ENCODE measurements at places on chromosomes 6 and 20.

DNA sequence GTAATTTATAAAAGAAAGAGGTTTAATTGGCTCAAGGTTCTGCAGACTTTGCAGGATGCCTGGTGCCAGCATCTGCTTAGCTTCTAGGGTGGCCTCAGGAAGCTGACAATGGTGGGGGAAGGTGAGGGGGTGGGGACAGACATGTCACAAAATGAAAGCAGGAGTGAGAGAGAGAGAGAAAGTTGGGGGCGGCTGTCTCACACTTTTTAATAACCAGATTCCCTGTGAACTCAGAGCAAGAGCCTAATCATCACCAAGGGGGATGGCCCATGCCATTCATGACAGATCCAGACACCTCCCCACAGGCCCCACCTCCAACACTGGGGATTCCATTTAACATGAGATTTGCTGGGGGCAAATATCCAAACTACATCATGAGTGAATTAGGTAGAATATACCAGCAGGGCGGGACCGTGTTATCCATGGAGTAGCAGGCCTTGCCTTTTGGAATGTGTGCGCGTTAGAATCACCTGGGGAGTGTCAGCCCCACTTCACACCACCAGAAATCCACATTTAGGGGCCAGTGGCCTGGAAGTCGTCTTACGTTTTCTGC, 258.8 kb downstream of the CDH4 start:
- H3K27ac ChIP-seq: no peak overlapping the region
- no peak for DNase-seq
- no peaks in the 10 kb centered on the region for H3K4me1 ChIP-seq
- H3K4me3 ChIP-seq: no peak overlapping the region
- no peaks in the 10 kb centered on the region for H3K27me3 ChIP-seq

DNA sequence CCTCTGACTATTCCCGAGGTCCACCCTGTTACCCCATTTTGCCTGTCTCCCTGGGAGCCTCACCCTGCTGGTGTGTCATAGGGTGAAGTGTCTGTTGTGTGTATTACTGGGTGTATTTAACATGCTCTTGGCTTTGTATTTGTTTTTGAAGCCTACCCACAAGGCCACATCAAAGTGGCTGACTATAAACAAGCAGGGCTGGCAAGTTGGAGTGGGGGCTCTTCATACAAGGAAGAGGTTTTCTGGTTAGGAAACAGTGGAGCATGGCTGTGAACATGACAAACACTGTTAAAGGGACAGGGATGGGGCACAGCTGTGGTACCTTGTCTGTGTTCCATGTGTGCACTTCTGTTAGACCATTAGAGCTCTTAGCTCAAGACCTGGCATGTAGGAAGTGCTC, 26.3 kb downstream of the HECA start:
- no peak for DNase-seq
- H3K27ac ChIP-seq: no peak overlapping the region
- H3K4me3 ChIP-seq: no peak overlapping the region
- H3K4me1 ChIP-seq: peaks cover 84% of the 10 kb centered on the region
- peaks cover 5% of the 10 kb centered on the region for H3K36me3 ChIP-seq
- no peaks in the 10 kb centered on the region for H3K27me3 ChIP-seq

DNA sequence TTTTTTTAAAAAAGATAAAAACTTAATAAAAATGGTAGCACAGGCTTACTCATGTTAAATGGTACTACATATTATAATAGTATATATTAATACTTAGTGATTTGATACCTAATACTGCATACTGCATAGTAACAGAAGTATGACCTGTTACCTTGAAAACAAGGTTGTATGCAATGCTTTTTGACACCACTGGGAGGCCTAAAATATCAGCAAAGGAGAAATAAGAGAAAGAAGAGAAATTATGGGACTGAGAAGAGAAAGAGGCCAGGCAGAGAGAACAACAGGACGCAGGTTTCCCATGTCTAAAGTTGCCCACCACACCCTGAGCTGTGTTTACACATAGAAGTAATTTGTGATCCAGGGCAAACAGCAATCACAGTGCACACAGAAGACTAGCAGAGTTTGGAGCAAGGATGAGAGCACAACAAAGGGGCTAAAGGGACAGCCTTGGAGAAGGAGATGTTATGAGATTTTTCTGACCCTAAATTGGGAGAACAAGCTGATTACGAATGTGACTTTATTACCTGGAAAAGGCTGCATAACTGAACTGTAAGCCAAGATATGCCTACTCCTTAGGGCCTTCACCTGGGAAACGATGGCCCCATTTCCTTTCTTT, 73.2 kb downstream of the ROS1 start:
- H3K27me3 ChIP-seq: no peaks in the 10 kb centered on the region
- no peak overlapping the region for H3K27ac ChIP-seq
- H3K36me3 ChIP-seq: no peaks in the 10 kb centered on the region
- H3K4me3 ChIP-seq: no peak overlapping the region
- H3K4me1 ChIP-seq: no peaks in the 10 kb centered on the region

DNA sequence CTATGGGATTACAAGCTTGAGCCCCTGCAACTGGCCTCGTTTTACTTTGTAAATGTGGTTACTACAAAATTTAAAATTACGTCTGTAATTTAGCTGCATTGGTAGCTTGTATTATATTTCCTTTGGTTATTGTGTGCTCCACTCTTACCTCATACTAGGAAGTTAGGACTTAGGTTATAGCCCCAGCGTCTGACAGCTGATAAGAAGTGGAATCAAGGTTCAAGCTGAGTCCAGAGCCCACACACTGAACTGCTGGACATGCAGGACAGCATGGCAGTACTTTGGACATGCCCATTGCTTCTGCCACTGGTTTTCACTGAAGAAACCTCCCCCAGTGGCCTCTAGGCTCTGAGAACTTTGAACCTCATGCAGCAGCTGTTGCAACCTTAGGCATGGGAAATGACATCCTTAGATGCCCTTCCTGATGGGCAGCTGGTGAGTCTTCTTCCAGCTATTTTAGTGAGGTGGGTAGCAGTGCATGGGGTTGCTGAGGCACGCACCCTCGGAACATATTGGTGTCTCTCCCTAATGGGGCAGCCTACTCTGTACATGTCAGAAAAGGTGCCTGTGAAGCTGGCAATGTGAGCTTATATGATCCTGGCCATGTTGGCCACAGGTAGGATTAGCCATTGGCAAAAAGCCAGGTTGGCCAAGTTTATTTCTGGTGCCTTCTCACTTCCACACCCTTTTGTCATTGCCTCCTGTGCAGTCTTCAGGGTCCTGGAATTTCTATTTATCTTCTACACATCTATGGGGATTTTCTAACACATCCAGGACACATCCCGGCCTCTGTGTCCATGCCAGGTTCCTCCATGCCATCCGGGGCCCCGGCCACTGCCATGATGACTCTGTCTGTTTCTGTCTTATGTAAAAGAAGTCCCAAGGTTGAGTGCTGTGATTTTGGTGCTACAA, 85.3 kb downstream of the CDS2 start:
- no peaks in the 10 kb centered on the region for H3K4me1 ChIP-seq
- no peaks in the 10 kb centered on the region for H3K27me3 ChIP-seq
- H3K4me3 ChIP-seq: no peak overlapping the region
- no peaks in the 10 kb centered on the region for H3K36me3 ChIP-seq

- H3K4me1 ChIP-seq: no peaks in the 10 kb centered on the region
- DNase-seq: no peak
- no peaks in the 10 kb centered on the region for H3K27me3 ChIP-seq
Measured at GRCh38 chr6:103379272-103379671, 1480.4 kb downstream of the HACE1 start.

DNA sequence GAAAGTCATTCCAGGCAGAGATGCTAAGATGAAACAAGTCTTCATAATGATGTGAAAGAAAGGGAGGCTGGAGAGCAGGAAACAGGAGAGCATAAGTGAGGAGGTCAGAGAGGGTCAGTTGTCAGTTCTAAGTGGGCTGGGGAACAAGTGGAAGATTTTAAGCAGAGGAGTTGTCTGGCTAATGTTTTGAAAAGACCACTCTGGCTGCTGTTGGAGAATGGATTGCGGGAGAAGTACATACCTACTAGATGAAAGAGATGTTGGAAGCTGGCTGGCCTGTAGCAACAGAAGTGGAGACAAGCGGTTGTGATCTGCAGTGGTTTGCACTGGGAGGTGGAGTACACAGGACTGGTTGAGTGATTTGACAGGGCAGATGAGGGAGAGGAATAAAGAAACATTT, 10.1 kb downstream of the SLC35F1 start:
- no peaks in the 10 kb centered on the region for H3K36me3 ChIP-seq
- H3K4me3 ChIP-seq: no peak overlapping the region
- H3K27me3 ChIP-seq: no peaks in the 10 kb centered on the region

DNA sequence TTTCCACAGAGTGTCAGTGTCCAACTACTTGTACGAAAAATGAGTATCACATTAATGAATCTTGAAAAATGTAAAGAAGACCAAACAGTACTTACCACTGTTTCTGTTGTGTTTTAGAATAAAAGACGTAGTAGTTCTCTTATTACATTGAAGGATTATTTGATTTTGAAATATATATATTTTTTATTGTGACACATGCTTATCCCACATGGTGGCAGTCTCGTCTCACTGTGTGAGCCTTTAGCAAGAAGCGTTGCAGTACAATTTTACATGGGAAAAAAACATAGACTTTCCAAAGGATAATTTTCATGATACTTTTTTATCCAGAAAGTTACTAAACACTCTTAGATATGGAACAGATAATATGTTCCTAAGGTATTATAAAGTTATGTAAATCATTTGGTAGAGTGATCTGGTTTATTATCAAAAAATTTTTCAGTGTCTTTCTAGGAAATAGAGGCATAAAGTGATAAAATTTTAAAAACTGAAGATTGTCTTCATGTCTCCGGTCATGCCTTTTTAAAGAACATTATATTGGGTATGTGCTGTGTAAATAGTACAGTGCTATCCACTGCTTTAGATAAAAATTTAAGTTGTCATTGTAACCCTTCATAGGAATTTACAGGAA, 117.5 kb upstream of the SAMD5 start:
- DNase-seq: no peak
- H3K27me3 ChIP-seq: no peaks in the 10 kb centered on the region
- no peak overlapping the region for H3K4me3 ChIP-seq
- H3K4me1 ChIP-seq: no peaks in the 10 kb centered on the region
- no peaks in the 10 kb centered on the region for H3K36me3 ChIP-seq

DNA sequence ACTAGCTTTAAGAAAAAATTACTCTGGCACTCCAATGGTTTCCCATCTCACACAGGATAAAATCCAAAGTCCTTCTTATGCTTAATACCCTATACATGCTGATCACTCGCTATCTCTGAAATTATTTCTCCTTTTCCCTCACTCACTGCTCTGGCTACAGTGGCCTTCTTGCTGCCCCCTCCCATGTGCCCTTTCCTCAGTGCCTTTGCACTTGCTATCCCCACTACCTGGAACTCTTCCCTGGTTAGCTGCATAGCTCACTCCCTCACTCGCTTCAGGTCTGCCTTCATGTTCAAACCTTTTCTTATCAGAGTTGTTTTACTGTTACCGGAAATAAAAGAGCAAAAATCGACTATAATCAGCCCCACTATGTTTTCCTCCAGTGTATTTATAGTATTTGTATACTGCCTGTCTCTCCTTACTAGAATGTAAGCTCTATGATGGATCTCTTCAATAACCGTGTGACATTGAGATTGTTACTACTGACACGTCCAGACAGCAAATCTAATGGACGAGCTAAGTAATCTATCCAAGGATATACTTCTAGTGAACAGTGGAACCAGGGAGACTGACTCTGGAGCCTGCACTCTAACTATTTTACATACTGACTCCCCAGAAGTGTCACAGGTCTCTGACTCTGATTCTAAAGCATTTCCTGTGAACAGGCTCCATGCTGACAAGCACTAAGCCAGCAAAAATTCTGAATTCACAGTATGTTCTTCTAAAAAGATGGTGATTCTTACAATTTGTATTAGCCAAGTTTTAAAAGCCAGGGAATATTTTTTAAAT, 25.1 kb downstream of the FKBP5 start:
- no peak for DNase-seq
- no peaks in the 10 kb centered on the region for H3K27me3 ChIP-seq
- peak overlapping the region; percentile 47 for H3K27ac ChIP-seq
- H3K36me3 ChIP-seq: peaks cover 17% of the 10 kb centered on the region
- H3K4me3 ChIP-seq: no peak overlapping the region

GRCh38 chr20:49132995-49133478, 55.1 kb downstream of the STAU1 start:
- DNase-seq: no peak
- H3K27ac ChIP-seq: peak overlapping the region; percentile 42
- H3K27me3 ChIP-seq: no peaks in the 10 kb centered on the region
- H3K36me3 ChIP-seq: no peaks in the 10 kb centered on the region
- H3K4me3 ChIP-seq: no peak overlapping the region
- peaks cover 6% of the 10 kb centered on the region for H3K4me1 ChIP-seq

DNA sequence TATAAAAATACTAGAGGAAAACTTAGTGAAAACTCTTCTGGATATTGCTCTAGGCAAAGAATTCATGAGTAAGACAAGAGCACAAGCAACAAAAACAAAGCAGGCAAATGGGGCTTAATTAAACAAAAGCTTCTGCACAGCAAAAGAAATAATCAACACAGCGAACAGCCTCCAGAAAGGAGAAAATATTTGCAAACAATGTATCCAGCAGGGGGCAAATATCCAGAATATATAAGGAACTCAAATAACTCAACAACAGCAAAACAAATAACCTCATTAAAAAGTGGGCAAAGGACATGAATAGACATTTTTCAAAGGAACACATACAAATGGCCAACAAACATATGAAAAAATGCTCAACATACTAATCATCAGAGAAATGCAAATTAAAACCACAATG, 17.1 kb upstream of the HECA start:
- H3K27me3 ChIP-seq: no peaks in the 10 kb centered on the region
- H3K36me3 ChIP-seq: no peaks in the 10 kb centered on the region
- H3K4me1 ChIP-seq: no peaks in the 10 kb centered on the region
- no peak overlapping the region for H3K27ac ChIP-seq

- no peak for DNase-seq
- H3K36me3 ChIP-seq: no peaks in the 10 kb centered on the region
- H3K27me3 ChIP-seq: no peaks in the 10 kb centered on the region
Measured at GRCh38 chr6:26105109-26105730, 18.0 kb downstream of the HFE start.

- no peaks in the 10 kb centered on the region for H3K27me3 ChIP-seq
- peaks cover 8% of the 10 kb centered on the region for H3K4me1 ChIP-seq
- peak; percentile 16 for DNase-seq
- no peaks in the 10 kb centered on the region for H3K36me3 ChIP-seq
Measured at GRCh38 chr20:58884966-58885365, 32.5 kb downstream of the GNAS start.

DNA sequence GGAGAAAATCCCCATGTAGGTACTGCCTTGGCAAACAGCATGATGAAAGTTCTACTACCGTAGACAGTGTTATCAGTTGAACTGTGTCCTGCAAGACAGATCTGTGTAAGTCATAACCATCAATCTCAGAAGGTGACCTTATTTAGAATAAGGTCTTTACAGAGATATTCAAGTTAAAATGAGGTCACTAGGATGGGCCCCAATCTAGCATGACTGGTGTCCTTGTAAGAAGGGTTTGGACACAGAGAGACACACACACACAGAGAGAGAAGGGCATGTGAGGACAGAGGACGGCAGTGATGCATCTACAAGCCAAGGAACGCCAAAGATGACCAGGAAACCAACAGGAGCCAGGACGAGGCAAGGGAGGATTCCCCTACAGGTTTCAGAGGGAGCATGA, 8.8 kb downstream of the TXNDC5 start:
- no peak overlapping the region for H3K4me3 ChIP-seq
- H3K27me3 ChIP-seq: no peaks in the 10 kb centered on the region
- H3K36me3 ChIP-seq: peaks cover 52% of the 10 kb centered on the region
- H3K4me1 ChIP-seq: no peaks in the 10 kb centered on the region

GRCh38 chr6:10268611-10269310, 146.1 kb downstream of the TFAP2A start:
- no peaks in the 10 kb centered on the region for H3K27me3 ChIP-seq
- no peak overlapping the region for H3K4me3 ChIP-seq
- DNase-seq: no peak
- H3K27ac ChIP-seq: no peak overlapping the region

All from vagina (tissue), 2 donors.